ENCODE measurements at places on chromosomes 16 and 17. TPM values are rescaled to one million over a fixed set of nuclear protein-coding genes. Genes with fewer than 3 reads are reported as not detected.

SLC35G6 gene
- total RNA-seq: not detected

GRCh38 chr16:88202207-88202745, 180.5 kb upstream of the ZNF469 start:
- H3K27ac ChIP-seq: no peak overlapping the region
- no peaks in the 10 kb centered on the region for H3K36me3 ChIP-seq
- H3K4me3 ChIP-seq: no peak overlapping the region
- H3K4me1 ChIP-seq: no peaks in the 10 kb centered on the region

GRCh38 chr16:69794486-69794885, 32.4 kb downstream of the WWP2 start:
- no peak overlapping the region for H3K4me3 ChIP-seq
- DNase-seq: no peak
- H3K27ac ChIP-seq: no peak overlapping the region
- H3K4me1 ChIP-seq: no peaks in the 10 kb centered on the region
- H3K27me3 ChIP-seq: no peaks in the 10 kb centered on the region
- no peaks in the 10 kb centered on the region for H3K36me3 ChIP-seq

- no peaks in the 10 kb centered on the region for H3K36me3 ChIP-seq
- no peak overlapping the region for H3K27ac ChIP-seq
- no peaks in the 10 kb centered on the region for H3K4me1 ChIP-seq
- no peak overlapping the region for H3K4me3 ChIP-seq
- H3K27me3 ChIP-seq: no peaks in the 10 kb centered on the region
These were observed 260.8 kb upstream of the TNRC6C start for GRCh38 chr17:77697480-77698400.

DNA sequence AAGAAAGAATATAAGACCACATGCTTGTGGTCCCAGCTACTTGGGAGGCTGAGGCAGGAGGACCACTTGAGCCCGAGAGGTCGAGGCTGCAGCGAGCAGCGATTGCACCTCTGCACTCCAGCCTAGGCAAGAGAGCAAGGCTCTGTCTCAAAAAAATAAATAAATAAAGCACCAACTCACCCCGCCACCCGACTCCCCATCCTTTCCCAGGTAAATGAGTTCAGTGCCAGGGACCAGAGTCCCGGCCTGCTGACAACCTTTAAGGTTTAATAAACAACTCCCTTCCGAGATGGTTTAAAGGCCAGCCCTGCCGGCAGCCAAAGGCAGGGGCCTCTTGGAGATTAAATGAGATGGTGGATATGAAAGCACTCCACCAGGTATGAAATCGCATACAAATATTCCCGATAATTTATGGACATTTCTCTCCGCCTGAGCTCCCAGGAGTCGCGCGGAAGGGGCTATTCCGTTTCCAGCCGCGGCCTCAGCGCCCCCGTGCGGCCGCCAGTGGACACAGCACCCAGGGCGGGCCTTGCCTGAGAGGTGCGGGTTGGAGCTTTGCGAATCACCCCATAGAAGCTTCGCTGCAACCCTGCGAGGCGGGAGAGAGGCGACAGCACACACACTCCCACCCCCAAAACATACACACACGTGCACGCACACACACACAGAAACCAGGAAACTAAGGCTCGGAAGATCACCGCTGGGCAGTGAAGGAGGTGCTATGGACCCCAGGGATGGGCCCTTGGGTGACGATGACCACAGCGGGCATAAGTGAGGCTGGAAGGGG, 4.0 kb upstream of the RPL38 start:
- peaks cover 2% of the 10 kb centered on the region for H3K4me1 ChIP-seq
- peaks cover 4% of the 10 kb centered on the region for H3K27me3 ChIP-seq
- peak overlapping the region; percentile 31 for H3K4me3 ChIP-seq
- no peak overlapping the region for H3K27ac ChIP-seq
- peak; percentile 79 for DNase-seq
- no peaks in the 10 kb centered on the region for H3K36me3 ChIP-seq

DNA sequence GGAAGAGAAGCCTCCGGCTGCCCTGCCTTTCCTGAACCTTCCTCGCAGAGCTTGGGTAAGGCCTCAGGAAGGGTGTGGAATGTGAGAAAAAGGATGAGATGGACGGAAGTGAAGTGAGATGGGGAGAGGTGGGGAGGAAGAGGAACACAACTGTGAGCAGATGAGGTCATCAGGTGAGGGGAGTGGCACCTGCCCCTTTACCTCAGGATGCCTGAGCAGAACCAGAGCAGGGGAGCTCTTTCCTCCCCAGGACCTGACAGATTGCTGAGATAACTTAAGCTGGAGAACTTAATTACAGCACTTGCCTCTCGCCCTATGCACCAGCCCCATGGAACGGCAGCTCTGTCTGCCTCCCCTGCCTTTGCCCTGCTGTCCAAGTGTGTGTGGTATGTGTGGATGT, 29.8 kb downstream of the TMEM132E start:
- no peak overlapping the region for H3K4me3 ChIP-seq
- H3K4me1 ChIP-seq: no peaks in the 10 kb centered on the region
- no peaks in the 10 kb centered on the region for H3K27me3 ChIP-seq
- no peaks in the 10 kb centered on the region for H3K36me3 ChIP-seq
- no peak for DNase-seq
- H3K27ac ChIP-seq: no peak overlapping the region

DNA sequence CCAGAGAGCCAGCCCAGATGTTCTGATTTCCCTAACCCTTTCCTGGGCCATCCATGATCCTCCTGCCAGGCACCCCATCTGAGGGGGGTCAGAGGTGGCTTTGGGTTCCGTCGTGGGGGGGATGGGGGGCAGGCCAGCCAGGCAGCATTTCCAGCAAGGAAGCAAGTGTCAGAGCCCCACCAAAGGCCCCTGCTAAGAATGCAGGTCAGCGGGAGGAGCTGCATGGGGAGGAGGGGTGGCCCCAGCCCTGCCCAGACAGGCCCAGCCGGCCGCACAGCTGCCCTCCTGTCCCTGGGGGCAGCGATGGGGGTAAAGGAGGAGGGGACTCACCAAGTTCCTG, 2.3 kb upstream of the SCRN2 start:
- H3K4me3 ChIP-seq: no peak overlapping the region
- H3K27me3 ChIP-seq: peaks cover 11% of the 10 kb centered on the region
- peaks cover 6% of the 10 kb centered on the region for H3K36me3 ChIP-seq

DNA sequence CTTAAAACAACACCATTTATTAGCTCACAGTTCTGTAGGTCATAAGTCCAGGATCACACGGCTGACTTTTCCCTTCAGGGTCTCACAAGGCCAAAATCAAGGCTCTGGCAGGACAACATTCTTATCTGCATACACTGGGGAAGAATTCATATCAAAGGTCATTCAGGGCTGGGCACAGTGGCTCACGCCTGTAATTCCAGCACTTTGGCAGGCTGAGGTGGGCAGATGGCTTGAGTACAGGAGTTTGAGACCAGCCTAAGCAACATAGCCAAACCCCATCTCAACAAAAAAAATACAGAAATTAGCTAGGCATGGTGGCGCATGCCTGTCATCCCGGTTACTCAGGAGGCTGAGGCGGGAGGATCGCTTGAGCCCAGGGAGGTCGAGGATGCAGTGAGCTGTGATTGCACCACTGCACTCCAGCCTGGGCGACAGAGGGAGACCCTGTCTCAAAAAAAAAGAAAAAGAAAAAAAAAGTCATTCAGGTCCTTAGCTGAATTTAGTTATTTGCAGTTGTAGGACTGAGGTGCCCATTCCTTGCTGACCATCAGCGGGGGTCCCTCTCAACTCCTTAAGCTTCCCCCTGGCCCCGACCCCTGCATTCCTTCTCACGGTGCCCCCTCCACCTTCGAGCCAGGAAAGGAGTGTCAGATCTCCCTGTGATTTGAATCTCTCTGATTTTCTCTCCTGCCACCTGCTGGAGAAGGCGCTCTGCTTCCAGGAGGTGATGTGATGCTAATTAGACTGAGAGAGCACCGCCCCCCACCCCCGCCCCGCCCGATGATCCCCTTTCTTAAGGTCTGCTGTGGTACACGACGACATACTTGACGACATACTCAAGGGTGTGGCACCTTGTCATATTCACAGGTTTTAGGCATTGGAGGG, 91.8 kb upstream of the CLEC18A start:
- peak overlapping the region; percentile 86 for H3K27ac ChIP-seq
- DNase-seq: no peak
- peaks cover 13% of the 10 kb centered on the region for H3K4me1 ChIP-seq
- H3K36me3 ChIP-seq: no peaks in the 10 kb centered on the region
- no peaks in the 10 kb centered on the region for H3K27me3 ChIP-seq
- no peak overlapping the region for H3K4me3 ChIP-seq

GRCh38 chr16:61323456-61323855, 712.8 kb downstream of the CDH8 start:
- no peaks in the 10 kb centered on the region for H3K36me3 ChIP-seq
- DNase-seq: no peak
- no peaks in the 10 kb centered on the region for H3K4me1 ChIP-seq
- no peak overlapping the region for H3K27ac ChIP-seq

- H3K4me1 ChIP-seq: no peaks in the 10 kb centered on the region
- no peaks in the 10 kb centered on the region for H3K27me3 ChIP-seq
- no peak overlapping the region for H3K4me3 ChIP-seq
- H3K36me3 ChIP-seq: no peaks in the 10 kb centered on the region
- no peak overlapping the region for H3K27ac ChIP-seq
These were observed 45.9 kb upstream of the DOC2B start for GRCh38 chr17:227078-227945.

DNA sequence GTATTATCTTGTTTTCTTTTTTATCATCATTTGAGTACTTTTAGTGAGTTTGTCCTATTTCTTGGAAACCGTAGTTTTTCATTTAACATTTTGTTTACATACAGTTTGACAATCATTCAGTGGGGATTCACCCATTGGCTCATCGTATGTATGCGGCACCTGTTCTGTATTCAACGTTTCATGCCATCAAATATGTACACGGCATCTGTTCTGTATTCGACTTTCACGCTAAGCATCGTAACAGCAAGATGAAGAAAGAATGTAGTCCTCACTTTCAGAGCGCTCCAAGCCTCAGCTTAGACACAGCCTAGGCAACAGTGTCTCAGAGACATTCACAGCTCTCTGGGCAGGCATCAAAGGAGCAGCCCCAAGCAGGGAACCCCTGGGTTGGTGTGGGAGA, 177.2 kb upstream of the CHMP6 start:
- no peaks in the 10 kb centered on the region for H3K36me3 ChIP-seq
- H3K27ac ChIP-seq: no peak overlapping the region
- H3K4me1 ChIP-seq: no peaks in the 10 kb centered on the region
- H3K4me3 ChIP-seq: no peak overlapping the region
- H3K27me3 ChIP-seq: no peaks in the 10 kb centered on the region

DNA sequence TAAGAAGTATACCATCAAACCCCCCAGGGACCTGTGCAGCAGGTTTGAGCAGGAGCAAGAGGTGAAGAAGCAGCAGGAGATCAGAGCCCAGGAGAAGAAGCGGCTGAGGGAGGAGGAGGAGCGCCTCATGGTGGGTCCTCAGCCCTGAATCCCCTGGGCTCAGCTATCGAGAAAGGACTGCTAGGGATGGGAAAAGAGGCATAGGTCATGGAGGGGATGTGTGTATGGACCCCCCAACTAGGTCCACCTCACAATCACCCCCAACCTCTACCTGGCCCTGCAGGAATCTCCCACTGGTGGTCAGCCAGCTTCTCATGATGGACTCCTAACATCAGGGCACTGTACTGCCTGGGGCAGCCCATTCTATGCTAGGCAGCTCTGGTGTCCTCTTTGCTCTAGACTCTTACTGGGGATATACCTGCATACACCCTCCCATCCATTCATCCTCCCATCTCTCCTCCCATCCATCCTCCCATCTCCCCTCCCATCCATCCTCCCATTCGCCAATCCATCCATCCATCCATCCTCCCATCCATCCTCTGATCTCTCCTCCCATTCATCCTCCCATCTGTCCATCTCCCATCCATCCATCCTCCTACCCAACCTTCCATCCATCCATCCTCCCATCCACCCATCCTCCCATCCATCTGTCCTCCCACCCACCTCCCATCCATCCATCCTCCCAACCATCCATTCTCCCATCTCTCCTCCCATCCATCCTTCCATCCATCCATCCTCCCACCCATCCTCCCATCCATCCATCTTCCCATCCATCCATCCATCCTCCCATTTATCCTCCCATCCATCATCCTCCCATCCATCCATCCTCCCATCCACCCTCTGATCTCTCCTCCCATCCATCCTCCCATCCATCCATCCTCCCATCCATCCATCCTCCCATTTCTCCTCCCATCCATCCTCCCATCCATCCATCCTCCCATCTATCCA, 10.6 kb downstream of the DRC7 start:
- H3K4me1 ChIP-seq: no peaks in the 10 kb centered on the region
- H3K4me3 ChIP-seq: no peak overlapping the region
- no peak overlapping the region for H3K27ac ChIP-seq
- no peaks in the 10 kb centered on the region for H3K36me3 ChIP-seq
- H3K27me3 ChIP-seq: no peaks in the 10 kb centered on the region
- DNase-seq: no peak

GRCh38 chr16:29702269-29702668, 23.3 kb downstream of the QPRT start:
- H3K4me3 ChIP-seq: no peak overlapping the region
- no peaks in the 10 kb centered on the region for H3K27me3 ChIP-seq
- no peaks in the 10 kb centered on the region for H3K36me3 ChIP-seq
